ENCODE measurements at places on chromosomes 12 and 14. TPM values are rescaled to one million over a fixed set of nuclear protein-coding genes. Genes with fewer than 3 reads are reported as not detected.

The RNU4-1 gene
- total RNA-seq, result under 0.01 TPM

The SIX1 gene
- 1.2 TPM for total RNA-seq

The STXBP6 gene
- 28.0 TPM for total RNA-seq

The RHEBL1 gene
- total RNA-seq, result 0.49 TPM

The SLC2A14 gene
- total RNA-seq, result under 0.01 TPM

The AVPR1A gene
- total RNA-seq, result 12.8 TPM

The SMCO2 gene
- not detected for total RNA-seq

The KLHDC1 gene
- total RNA-seq, result 14.0 TPM

The RTN1 gene
- total RNA-seq, result 846 TPM
